ENCODE measurements at places on chromosomes 11 and 22.
A peak's percentile ranks its signal among the peaks of the same experiment; 100 is the strongest.

DNA sequence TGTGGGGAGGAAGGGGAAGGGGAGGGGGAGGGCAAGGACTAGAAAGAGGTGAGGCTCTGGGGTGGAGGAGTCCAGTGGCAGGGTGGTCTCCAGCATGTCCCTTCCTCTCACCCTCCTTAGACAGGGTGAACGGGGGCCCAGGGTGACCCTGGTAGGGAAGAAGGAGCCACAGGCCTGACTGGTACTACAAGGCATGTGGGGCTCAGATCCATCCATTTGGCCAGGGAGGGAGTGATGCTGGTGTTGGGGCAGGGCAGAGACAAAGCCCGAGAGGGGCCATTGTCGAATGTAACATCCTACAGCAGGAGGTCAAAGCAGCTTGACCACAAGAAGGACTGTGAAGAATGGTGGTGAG is 69.0 kb upstream of the SHISAL1 start:
- no peak for DNase-seq

DNA sequence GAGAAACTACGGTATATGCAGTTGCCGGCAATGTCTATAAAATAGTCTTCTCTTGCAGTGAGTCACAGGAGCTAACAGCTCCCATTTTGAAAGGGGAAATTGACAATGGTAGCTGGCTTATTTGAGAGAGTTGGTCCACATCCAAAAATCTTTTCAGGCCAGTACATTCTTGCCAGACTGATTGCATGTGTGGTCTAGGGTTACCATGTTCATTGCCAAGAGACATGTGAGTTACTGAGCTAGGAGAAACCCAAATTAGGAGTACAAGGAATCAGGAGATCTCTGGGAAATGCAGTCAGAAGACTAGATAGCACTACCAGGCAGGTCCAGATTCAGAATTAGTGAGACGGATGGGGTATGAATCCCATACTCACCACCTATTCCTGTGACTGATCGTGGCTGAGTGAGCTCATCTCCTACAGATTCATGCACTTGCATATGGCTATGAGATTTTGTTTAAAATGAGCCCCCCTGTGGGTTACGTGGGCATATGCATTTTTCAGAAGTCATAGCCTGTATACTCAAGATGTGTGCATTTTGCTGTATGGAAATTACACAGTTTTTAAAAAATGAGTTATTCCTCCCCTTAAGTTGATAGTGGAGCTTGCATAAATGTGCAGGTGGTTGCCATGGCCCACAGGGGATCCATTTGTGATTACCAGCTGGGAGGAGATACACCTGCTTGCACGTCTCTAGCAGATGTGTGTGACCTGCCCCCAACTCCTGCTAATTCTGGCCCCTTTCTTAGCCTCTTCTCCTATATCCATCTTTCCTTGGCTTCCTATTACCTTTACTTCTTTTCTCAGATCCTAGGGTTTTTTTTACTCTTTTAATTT is 102.7 kb downstream of the COMMD9 start:
- DNase-seq = peak; percentile 61

DNA sequence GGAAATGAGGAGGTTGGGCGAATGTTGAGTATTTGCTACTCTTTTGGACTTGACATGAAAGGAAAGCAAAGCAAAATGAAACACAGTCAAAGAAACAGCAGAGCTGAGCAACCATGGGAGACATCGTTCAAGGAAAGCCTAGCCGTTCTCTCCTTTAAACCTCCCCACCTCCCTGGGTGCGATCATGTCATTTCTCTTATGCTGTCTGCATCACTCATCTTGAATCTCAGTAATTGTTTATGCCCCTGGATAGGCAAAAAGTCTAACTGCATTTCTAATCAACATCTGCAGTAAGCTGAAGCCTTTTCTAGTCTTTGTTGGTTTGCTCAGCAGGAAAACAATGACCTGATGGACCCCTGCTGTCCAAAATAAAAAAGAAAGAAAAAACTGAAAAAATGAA is 107.0 kb downstream of the MSANTD4 start:
- no peak for DNase-seq

DNA sequence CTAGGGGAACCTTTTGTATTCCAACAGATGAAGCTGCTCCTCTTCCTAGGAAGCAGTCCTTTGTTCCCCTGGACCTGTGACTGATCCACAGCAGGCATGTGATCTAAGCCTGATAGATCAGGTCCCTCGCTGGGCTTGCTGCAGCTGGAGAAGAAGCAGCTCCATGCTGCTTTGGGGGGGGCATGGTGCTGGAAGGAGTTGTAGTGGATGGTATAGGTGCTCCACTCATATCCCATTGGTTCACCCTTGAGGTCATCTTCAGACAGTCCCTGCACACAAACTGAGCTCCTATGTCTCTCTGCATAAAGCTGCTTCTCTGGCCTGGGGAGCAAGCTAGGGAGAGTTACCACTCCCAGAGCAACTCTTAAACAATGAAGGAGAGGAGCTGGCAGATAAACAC is 9.5 kb upstream of the RIC3 start:
- no peak for DNase-seq

DNA sequence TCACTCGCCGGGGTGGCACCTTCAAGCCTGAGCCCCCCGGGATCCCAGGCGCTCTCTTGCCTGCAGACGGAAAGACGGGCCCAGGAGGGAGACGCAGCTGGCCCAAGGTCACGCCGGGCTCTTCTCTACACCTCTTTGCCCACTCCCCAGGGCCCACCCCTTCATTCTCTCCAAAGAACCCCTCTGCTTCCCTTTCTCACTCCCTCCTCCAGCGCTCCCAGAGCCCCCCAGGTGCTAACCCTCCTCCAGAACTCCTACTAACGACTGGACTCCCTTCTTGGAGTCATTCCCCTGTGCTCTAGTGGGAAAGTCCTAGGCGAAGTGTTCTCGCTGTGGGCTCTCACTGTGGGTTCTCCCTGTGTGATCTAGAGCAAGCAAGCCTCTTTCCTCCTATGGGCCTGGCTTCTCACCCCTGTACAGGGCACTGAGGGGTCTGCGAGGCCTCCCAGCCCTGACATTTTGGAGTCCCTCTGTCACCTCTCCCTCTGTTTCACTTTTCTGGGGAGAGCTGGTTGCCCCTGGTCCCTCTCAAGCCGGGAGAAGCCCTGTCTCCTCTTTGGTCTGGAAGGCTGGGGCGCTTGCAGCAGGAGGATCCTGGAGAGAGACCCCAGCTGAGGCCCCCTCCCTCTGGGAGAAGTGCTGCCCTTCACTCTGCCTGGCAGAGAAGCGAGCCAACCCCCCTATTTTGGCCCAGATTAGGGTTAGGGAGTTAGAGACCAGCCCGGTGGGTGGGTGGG is 858 bp downstream of the OAF start:
- no peak for DNase-seq

DNA sequence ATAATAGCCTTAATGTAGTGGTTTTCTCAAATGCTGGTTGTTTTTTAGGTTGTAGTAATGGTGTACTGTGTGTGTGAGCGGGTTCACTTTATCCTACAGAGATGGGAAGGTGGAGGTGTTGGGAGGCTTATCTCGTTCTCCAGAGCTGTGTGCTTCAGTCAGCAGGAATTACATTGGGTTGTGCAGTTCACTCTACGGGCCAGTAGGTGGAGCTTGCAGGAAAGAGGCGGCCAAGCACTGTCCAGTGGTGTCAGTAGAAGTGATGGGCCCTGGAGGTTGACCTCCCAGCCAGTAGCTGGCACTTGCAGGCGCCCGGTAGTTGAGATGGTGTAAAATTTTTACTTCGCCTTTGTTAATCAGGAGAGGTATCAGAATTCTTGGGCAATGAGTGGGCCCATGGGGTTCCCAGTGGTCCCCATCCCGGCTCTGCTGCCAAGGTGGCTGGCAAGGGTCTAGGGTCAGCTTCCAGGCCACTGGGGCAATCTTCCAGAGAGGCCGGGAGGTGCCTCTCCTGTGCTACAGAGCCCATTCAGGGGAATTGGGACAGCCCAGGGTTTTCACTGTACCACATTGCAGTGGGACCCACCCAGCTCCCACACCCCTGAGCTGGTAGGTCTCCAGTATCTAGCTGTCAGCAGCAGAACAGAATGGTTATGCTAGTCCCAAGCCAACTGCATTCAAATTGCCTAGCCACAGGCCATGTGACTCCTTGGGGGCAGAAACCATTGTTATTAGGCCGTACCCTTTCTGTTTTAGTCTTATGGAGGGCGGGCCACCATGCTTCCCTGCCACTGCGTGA is 43.9 kb downstream of the BIRC2 start:
- no peak for DNase-seq

Measured in AG04449 (cell line).